ENCODE measurements at places on chromosomes 7 and 10. TPM values are rescaled to one million over a fixed set of nuclear protein-coding genes. Genes with fewer than 3 reads are reported as not detected.

- no peaks in the 10 kb centered on the region for H3K27me3 ChIP-seq
- no peaks in the 10 kb centered on the region for H3K4me1 ChIP-seq
- no peak overlapping the region for H3K4me3 ChIP-seq
- DNase-seq = no peak
- H3K36me3 ChIP-seq = no peaks in the 10 kb centered on the region
- H3K27ac ChIP-seq = no peak overlapping the region
Measured at GRCh38 chr7:139799586-139799985, 21.8 kb upstream of the HIPK2 start.

DNA sequence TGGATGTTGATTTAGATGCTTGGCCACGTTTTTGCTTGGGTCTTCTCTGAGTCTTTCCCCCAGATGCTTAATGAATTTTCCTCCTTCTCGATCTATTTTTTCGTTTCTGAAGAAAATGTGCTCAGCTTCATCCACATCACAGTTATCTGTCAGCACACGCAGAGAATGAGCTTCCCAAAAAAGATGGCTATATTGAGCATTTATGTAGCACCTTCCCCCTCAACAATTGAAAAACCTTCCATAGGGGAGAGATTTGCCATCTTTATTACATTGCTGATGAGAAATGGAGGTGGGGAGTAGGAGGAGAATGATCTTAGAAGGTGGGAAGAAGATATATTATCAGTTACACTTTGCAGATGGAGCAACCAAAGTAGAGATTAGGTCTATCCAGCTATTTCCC lies 228.1 kb upstream of the PHYHIPL start:
- H3K27me3 ChIP-seq = no peaks in the 10 kb centered on the region
- DNase-seq = no peak
- H3K4me1 ChIP-seq = no peaks in the 10 kb centered on the region
- H3K4me3 ChIP-seq = no peak overlapping the region
- H3K36me3 ChIP-seq = no peaks in the 10 kb centered on the region

DNA sequence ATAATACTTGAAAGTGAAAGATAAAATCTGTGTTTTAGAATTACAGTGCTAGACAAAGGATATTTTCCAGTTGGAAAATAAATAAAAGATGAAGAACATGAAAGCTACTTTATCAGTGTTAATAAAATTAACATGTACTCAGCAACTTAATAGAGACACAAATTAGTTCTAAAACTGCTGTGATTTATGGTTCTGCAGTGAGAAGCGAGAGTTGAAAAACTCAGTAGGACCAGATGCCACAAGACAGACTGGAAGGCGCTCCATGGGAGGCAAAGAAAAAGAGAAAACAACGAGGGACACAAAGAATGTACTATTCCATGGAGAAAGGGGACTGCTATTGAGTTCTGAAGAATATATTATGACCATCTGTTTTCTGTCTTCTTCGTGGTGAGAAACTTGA lies 590.4 kb downstream of the PHTF2 start:
- H3K27me3 ChIP-seq = no peaks in the 10 kb centered on the region
- H3K36me3 ChIP-seq = no peaks in the 10 kb centered on the region
- H3K4me3 ChIP-seq = no peak overlapping the region
- no peaks in the 10 kb centered on the region for H3K4me1 ChIP-seq
- H3K27ac ChIP-seq = no peak overlapping the region
- no peak for DNase-seq

DNA sequence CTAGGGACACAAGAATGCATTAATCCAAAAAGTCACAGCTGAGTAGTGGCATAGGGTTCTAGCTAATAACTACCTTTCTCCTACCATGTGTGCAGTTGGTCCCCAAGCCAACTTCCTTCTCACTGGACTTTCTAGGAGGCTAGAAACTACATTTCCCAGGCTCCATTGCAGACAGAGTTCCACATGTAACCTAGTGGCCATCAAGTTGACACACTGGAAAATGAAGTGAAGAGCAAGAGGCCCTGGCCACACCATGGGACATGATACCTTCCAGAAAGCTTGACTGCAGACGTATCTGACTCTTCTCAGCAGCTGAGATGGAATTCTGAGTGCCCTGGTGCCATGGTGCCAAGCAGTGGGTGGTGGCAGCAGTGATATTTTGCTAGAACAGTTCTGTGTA lies 49.8 kb upstream of the TMEM273 start:
- H3K27ac ChIP-seq = no peak overlapping the region
- H3K4me3 ChIP-seq = no peak overlapping the region
- DNase-seq = no peak

GRCh38 chr10:1390200-1390599 lies 334.0 kb downstream of the WDR37 start:
- H3K27me3 ChIP-seq = peaks cover 21% of the 10 kb centered on the region
- DNase-seq = no peak
- no peaks in the 10 kb centered on the region for H3K4me1 ChIP-seq

DNA sequence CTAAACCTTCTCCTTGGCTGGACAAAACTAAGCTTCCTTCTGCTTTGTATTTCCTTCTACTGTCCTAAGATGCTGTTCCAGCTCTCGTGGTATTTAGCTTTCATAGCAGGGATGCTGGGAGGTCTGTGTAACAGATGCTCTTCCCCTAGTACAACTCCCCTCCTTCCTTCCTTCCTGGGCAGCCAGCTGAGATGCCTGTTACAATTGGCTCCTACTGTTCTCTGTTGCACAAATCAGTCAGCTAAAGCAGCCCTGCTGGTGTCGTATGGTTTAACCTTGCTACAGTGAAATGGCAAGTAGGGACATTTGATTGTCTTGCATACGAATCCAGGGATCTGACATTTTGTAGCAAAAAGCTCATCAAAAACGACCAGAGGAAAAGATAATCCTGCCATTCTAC lies 143.8 kb downstream of the ARHGAP21 start:
- H3K4me3 ChIP-seq = no peak overlapping the region
- H3K27me3 ChIP-seq = no peaks in the 10 kb centered on the region

GRCh38 chr7:30519122-30519521 lies 14.5 kb upstream of the GGCT start:
- H3K36me3 ChIP-seq = no peaks in the 10 kb centered on the region
- H3K4me1 ChIP-seq = peaks cover 39% of the 10 kb centered on the region

GRCh38 chr10:116608686-116609594 lies 11.8 kb upstream of the PNLIPRP2 start:
- no peak overlapping the region for H3K4me3 ChIP-seq
- H3K4me1 ChIP-seq = no peaks in the 10 kb centered on the region
- no peak overlapping the region for H3K27ac ChIP-seq
- H3K36me3 ChIP-seq = no peaks in the 10 kb centered on the region
- no peak for DNase-seq

DNA sequence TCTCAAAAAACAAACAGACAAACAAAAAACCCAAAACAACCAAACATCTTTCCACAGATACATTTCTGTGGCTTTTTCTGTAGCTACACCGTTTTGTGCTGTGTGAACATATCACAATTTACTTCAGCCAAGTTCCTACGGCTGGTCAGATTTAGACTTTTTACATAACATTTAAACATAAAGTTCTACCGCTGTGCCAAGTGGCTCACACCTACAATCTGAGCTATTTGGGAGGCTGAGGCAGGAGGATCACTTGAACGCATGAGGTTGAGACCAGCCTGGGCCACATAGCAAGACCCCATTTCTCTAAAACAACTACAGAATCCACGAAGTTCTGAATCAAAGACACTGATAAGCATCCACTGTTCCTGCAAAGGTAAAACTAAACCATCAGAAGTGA lies 30.3 kb downstream of the DAGLB start:
- no peaks in the 10 kb centered on the region for H3K27me3 ChIP-seq
- H3K4me1 ChIP-seq = 0 out of 2 replicates have a peak, but pooled peaks cover 3% of the 10 kb centered on the region
- no peak overlapping the region for H3K4me3 ChIP-seq
- H3K27ac ChIP-seq = no peak overlapping the region
- no peak for DNase-seq

DNA sequence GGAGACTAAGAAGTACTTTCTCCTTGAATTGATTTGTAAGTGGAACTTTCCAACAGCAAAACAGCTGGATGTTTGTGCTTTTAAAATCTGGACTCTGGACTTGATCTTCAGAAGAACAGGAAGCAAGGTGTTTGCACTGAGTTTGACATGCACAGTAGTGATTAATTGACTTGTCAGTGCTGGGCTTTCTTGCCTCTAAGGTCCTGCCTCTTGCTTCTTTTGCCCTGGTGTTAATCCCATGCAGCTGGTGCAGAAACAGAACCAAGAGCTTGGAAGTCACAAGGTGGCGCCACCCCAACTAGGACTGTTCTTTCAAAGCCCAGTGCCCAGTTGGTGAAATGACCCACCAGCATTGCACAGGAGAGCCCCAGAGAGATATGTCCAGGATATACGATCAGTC lies 66.8 kb upstream of the SEPHS1 start:
- no peak for DNase-seq
- H3K4me3 ChIP-seq = no peak overlapping the region
- H3K4me1 ChIP-seq = no peaks in the 10 kb centered on the region
- H3K27ac ChIP-seq = no peak overlapping the region

DNA sequence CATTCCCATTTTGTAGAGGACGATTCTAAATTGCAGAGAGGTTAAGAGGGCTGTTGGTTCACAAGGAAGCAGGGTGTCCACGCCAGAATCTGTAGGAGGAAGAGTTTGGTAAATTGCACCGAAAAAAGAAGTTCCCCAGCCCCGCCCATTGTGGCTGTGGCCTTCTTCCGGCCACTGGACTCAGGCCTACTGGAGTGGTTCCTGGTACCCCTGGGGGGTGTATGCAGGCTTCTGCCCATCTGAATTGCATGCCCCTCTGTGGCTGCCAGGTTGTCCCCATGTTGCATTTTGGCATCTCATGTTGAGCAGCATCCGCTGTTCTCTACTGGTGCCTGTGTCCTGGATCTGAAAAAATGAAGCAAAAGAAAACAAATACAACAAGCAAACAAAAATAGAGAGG lies 234.2 kb downstream of the WDR11 start:
- no peak overlapping the region for H3K27ac ChIP-seq
- DNase-seq = no peak
- H3K4me3 ChIP-seq = no peak overlapping the region
- no peaks in the 10 kb centered on the region for H3K4me1 ChIP-seq
- H3K27me3 ChIP-seq = peaks cover 21% of the 10 kb centered on the region

GRCh38 chr10:66799474-66799873 lies 126.4 kb upstream of the LRRTM3 start:
- no peaks in the 10 kb centered on the region for H3K36me3 ChIP-seq
- no peak overlapping the region for H3K27ac ChIP-seq
- peak overlapping the region; percentile 44 for H3K4me3 ChIP-seq
- no peaks in the 10 kb centered on the region for H3K27me3 ChIP-seq
- no peaks in the 10 kb centered on the region for H3K4me1 ChIP-seq

DNA sequence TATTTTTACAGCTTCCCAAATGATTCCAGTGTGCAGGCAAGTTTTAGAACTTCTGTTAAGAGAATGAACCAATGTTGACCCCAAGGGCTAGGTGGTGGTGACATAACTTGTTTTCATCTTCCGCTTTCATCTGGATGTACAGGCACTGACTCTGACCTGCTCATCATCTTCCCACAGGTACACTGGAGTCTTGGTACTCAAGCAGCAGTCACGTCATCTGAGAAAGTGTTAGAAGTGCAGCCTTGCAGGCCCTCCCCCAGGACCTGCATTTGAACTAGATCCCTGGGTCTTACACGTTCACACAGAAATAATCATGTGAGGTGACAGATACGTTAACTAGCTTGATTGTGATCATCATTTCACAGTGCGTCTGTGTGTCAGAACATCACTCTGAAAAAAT lies 212.2 kb downstream of the CELF2 start:
- no peaks in the 10 kb centered on the region for H3K36me3 ChIP-seq
- DNase-seq = no peak
- no peak overlapping the region for H3K27ac ChIP-seq

- H3K4me3 ChIP-seq = no peak overlapping the region
- DNase-seq = no peak
- no peaks in the 10 kb centered on the region for H3K27me3 ChIP-seq
Measured at GRCh38 chr10:17428351-17429097, 25.9 kb downstream of the ST8SIA6 start.

DNA sequence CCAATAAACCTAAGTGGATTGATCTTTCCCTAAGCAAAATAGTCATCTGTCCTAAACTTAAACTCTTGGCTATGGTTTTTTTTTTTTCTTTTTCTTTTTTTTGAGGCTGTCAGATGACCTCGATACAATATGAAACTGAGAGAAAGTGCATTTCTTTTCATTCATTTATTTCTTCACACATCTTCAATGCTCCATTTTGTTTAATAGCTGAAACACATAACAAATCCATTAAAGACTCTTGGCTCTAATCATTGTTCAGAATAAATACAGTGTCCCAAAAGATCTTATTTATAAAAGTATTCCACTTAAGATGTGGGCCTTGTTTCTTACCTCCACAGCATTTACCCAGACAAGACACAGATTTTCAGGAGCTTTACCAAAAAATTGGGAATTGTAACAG lies 195.5 kb downstream of the TRIL start:
- no peaks in the 10 kb centered on the region for H3K27me3 ChIP-seq
- no peak overlapping the region for H3K27ac ChIP-seq
- H3K4me3 ChIP-seq = no peak overlapping the region
- DNase-seq = no peak

GRCh38 chr10:121322046-121322445 lies 276.2 kb downstream of the FGFR2 start:
- no peaks in the 10 kb centered on the region for H3K27me3 ChIP-seq
- no peak overlapping the region for H3K27ac ChIP-seq
- no peaks in the 10 kb centered on the region for H3K36me3 ChIP-seq
- no peaks in the 10 kb centered on the region for H3K4me1 ChIP-seq
- H3K4me3 ChIP-seq = no peak overlapping the region

GRCh38 chr7:41027428-41028115 lies 675.3 kb downstream of the INHBA start:
- peaks cover 22% of the 10 kb centered on the region for H3K4me1 ChIP-seq
- H3K4me3 ChIP-seq = no peak overlapping the region
- H3K27me3 ChIP-seq = no peaks in the 10 kb centered on the region
- H3K27ac ChIP-seq = no peak overlapping the region
- no peaks in the 10 kb centered on the region for H3K36me3 ChIP-seq

- no peak for DNase-seq
- H3K27ac ChIP-seq = no peak overlapping the region
- no peaks in the 10 kb centered on the region for H3K27me3 ChIP-seq
- no peaks in the 10 kb centered on the region for H3K36me3 ChIP-seq
- H3K4me1 ChIP-seq = no peaks in the 10 kb centered on the region
- no peak overlapping the region for H3K4me3 ChIP-seq
Measured at GRCh38 chr10:129193148-129193547, 273.9 kb upstream of the MGMT start.

Gene CAMK1D
- 8.8 TPM for total RNA-seq

Gene PPP1R17
- not detected for total RNA-seq

Gene KCNMA1
- 0.68 TPM for total RNA-seq

Gene NMT2
- 10.9 TPM for total RNA-seq

Gene LIPM
- total RNA-seq = not detected

Gene BLNK
- 0.98 TPM for total RNA-seq

Gene RASA4B
- 5.8 TPM for total RNA-seq

Gene OAT
- total RNA-seq = 73.8 TPM
